ENCODE measurements at places on chromosomes 2 and 18.
A peak's percentile ranks its signal among the peaks of the same experiment; 100 is the strongest.

DNA sequence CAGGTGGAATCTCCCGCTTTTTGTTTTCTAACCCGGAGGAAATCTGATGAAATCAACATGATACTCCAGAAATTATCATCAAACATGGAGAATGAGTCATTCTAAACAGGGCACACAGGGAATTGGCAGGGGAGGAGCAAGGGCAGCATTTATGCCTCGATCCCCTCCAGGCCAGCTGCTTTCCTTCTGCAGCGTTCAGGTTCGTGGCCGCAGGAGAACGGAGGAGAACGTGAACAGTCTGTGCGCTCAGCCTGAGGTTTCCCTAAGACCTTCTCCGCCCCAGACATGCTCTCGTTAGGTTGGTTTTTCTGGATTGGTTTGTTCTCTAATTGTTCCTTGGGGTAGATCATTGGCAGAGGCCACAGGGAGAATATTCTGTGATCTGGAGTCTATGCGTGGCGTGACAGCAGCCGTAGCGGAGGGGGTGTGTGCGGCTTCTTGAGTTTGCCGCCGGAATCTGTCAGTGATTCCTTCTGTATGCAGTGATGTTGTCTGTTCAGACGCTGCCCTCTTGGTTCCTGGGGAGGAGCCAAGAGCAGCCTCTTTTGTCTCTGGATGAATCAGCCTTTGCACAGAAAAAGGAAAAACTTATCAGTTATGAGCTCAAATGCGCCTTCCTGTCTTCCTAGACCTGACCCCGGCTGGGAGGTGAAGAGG lies 75.9 kb downstream of the SH3BP4 start:
- no peak for DNase-seq

DNA sequence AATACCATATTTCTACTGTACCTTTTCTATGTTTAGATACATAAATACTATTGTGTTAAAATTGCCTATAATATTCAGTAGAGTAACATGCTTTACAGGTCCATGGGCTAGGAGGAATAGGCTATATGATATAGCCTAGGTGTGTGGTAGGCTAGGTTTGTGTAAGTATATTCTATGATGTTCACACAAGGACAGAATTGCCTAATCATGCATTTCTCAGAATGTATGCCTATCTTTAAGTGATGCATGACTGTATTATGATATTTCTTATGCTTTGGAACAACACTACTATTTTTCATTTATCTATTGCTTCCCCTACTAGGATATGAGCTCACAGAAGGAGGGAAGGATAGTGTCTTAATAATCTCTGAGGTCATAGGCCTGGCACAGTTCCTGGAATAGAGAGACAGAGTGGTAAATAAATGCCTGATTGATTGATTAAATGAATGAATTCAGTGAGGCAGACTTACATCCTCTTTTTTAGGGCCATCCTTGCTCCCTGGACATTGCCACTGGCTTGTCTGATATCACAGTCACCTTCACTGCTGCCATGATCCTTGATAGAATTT lies 121.0 kb downstream of the MYO3B start:
- no peak for DNase-seq

DNA sequence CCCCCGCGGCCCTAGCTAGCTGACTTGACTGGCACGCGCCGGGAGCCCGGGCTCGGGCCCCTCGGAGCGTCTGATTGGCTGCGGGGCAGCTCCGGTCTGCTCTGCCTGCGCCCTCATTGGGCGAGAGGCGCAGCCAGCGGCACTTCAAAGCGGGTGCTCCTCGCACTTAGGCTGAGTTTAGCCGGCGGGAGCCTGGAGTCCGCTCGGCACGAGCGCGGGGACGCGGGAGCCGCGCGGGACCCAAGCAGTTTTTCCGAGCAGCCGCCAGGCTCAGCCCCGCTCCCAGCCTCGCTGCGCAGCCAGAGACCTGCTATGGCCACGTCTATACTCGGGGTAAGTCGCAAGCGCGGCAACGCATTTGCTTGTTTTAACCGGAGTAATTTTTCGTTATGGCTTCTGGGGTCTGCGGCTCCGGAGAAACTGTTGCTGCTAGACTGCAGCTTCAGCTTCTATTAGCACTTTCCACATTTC lies at the start of gene SP9:
Gene SP9 (plus strand): TSS at position 174 of the 471 bp plus-strand sequence. CDS start 139 bp downstream, at position 313.
- DNase-seq = no peak

- no peak for DNase-seq
These were observed 63.7 kb downstream of the COL4A3 start for GRCh38 chr2:227228061-227228667.

- DNase-seq = no peak
These were observed 67.5 kb downstream of the DCDC2C start for GRCh38 chr2:3770724-3771415.

DNA sequence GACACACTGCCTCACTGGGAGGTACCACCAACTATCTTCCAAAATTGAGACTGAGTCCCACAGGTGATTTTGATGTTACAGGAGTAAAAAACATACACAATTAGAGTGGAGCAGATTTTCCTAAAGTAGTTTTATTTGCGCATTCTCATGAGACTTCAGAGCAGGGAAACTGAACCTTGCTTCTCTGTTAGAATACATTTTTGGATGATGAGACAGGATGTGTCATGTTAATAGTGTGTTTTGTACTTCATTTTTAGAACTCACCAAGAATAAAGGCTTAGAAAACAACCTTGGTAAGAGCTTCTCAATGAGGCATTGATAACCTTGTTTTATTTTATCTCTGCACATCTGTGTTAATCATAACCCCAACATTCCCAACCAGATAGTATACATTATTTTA lies 310.2 kb upstream of the GALNT5 start:
- DNase-seq = no peak

DNA sequence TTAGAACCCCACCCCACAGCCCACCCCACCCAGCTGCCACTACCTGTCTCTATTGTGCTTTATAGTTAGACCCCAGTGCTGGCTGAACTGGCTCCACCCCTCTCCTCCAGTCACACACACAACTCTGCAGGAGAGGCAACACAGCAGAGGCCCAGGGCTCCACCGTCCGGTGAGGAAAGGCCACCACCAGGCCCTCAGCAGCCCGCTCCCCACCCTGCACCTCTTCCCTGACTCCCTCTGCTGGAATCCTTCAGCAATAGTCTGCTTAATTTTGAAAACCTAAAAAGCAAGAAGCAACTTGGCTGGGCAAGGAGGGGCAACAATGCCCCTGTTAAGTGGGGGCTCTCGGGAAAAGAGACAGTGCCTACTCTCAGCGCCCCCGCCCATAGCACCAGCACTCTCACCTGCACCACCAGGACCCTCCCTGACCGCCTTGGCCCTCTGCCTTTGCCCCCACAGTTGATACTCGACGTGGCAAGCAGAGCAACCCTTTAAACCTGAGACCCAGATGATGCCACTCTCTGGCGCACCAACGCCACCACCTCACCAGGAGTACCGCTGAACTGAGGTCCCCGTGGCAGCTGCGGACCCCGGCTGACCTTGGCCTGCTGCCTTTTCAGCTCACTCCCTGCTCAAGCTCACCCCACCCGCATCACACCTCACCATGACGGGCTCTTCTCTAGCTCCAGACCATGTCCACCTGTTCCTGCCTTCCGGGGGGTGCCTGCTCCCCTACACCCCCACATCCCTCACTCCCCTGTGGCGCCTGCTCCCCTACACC lies 45.7 kb downstream of the NDUFA10 start:
- DNase-seq = no peak

GRCh38 chr2:45001869-45002385 lies 7.3 kb downstream of the SIX2 start:
- no peak for DNase-seq

DNA sequence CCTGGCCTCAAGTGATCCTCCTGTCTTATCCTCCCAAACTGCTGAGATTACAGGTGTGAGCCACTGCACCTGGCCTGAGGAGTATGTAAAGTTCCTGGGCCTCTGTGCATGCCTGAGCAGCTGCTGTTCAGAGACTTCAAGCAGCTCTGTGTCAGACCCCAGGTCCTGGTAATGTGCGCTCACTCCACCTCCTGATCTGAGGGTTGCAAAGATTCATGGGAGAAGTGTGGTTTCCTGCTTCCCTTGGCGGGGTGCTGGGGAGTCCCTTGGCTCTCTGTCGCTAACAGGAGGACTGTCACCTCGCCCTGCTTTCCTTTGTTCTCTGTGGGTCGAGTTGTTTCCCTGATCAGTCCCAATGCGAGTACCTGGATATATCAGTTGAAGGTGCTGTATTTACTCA lies 8.6 kb upstream of the IL36A start:
- DNase-seq = peak; percentile 49

- DNase-seq = no peak
These were observed 901.2 kb downstream of the DCC start for GRCh38 chr18:53241161-53241560.

DNA sequence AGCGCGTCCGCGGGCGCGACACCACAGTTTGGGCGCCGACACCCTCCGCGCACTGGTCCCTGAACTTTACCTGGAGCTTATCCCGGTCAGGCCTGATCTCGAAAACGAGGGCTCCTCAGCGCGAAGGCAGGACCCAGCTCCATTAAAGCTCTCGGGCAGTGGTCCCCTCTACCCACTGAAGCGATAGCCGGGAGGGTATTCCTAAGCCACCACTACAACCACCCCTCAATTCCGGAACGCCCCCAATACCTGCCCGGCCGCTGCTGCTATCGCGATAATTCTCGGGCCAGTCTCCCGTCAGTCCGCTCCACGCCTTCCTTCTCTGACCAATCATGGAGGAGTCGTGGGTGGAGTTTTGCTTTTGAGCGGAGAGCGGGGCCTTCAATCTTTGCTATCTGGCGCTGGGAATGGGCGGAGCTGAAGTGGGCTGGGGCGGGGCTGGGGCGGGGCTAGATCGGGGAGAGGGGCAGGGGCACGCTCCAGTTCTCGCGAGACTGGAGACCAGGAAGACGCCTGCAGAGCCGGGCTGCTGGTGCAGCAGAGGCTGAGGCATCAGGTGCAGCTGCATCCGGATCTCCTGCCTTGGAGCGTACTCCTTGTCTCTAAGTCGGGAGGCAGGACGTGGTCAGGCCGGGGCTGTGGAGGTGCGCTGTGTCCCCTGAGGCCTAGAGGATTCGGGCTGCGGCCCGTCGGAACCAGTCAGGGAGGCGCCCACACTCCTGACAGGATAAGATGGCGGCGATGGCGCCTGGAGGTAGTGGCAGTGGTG lies at the start of the genes PIGN and RELCH:
Gene PIGN (minus strand): TSS at position 283 of the 769 bp plus-strand sequence. CDS start 25,703 bp downstream, outside the sequence.
Gene RELCH (plus strand): TSS at position 482 of the 769 bp plus-strand sequence. CDS start 251 bp downstream, at position 733.
- peak; percentile 91 for DNase-seq

DNA sequence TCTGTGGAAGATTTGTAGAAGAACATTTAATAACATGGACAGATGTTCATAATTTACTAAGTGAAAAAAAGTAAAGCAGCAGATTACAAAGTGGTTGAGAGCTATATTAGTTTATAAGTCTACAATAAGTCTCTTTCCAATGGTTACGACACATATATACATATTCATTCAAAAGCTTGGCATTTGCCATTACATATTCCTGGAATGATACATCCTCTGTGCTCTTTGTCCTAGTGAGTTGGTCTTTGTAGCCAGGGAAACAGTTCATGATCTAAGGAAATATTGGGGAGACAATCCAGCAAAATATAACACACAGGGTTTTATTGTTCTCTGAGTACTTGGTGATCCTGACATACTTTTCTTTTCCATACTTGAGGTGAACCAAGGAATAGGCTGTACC lies 32.5 kb upstream of the SOS1 start:
- DNase-seq = no peak

DNA sequence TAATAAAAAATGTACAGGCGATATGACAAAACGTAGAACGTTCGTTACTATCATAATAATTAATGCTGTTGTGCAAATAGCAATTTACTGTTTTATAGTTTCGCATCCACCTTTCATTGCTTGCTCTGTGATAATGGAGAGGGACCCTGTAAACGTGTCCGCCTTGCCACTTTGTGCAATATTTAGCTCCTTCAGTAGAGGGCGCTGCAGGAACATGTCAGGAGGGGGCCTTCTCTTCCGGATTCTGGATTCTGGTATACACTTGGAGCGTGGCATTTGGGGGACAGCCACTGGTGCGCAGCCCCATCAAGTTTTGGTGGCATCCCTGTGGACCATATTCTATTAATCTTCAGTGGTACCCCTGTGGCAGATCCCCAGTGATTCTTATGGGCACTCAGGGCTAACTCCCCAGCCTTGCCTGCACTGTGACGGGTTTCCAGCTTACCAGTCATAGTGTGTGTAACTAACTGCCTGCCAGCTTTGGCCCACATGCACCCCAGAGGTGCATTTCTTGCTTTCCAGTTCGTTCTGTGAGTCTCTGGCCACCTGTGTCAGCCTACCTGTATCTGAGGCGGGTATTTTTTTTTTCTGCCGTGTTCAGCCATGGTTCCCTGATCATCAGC lies 140.3 kb downstream of the CYRIA start:
- no peak for DNase-seq

DNA sequence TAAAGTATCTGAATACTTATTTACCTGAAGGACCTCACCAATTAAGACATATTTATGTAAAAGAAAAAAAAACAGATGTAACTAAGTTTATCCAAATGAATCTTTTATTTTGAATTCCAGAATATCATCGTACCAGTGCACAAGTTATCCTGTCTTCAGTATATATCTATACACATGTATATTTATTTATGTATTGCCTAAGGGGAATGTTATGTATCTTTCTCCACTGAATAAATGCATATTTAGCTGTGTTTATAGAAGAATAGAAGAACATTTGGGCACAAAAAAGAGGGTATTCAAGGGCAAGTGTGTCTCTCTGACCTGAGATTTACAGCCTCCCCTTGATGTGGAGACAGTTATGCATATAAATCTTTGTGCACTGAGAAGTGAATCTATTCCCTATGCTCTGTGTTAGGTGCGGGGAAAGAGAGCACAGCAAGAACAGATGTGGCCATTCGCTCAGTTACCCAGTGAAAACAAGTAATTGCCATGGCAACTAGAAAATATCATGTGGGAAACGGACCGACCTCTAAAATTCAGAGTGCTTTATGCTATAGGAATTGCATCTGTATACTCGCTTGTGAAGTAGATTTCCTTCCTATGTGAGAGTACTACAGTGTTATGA lies 39.5 kb upstream of the ASXL3 start:
- DNase-seq = no peak

DNA sequence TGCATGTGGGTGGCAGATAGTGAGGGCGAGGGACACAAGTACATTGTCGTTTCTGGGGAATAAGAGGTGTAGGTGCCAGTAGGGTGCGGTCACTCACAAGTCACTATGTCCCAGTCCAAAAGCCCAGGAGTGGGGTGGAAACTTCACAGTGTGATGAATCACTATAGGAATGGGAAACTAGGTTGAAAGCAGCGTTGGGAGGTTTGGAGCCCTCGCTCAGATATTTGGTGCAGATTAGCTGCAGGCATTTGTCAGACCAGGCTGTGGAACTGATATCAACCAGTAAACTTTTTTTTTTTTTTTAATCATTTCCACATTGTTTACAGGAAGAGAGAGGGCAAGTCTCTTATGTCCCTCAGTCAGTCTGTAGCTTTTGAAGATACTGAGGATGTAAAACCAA lies 121.8 kb downstream of the CERS6 start:
- DNase-seq = no peak

- DNase-seq = no peak
These were observed 46.4 kb downstream of the UXS1 start for GRCh38 chr2:106147665-106148064.

DNA sequence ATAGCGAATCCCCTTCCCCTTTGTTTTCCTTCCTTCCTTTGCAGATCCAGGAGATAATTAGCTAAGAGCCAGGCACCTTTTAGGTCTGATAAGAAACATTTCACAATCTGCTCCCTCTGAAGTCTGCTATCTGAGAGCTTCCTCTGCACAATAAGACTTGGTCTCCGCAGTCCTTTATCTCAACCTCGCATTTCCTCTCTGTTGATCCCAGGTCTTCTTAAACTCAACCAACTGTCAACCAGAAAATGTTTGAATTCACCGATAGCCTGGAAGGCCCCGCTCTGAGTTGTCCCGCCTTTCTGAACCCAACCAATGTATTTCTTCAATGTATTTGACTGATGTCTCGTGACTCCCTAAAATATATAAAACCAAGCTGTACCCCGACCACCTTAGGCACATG lies 78.4 kb upstream of the CTDP1 start:
- no peak for DNase-seq

GRCh38 chr18:62187543-62188510 lies 772 bp downstream of the RELCH start:
- no peak for DNase-seq

All from activated CD4-positive, alpha-beta T cell treated with anti-CD3 and anti-CD28 coated beads for 1 hour (primary cell).